ENCODE measurements at places on chromosomes 2 and 18.

- no peak for DNase-seq
Observed at GRCh38 chr2:133360882-133361281, 207.4 kb downstream of the NCKAP5 start.

GRCh38 chr18:74395648-74396154 is 61.4 kb downstream of the DIPK1C start:
- no peak for DNase-seq

DNA sequence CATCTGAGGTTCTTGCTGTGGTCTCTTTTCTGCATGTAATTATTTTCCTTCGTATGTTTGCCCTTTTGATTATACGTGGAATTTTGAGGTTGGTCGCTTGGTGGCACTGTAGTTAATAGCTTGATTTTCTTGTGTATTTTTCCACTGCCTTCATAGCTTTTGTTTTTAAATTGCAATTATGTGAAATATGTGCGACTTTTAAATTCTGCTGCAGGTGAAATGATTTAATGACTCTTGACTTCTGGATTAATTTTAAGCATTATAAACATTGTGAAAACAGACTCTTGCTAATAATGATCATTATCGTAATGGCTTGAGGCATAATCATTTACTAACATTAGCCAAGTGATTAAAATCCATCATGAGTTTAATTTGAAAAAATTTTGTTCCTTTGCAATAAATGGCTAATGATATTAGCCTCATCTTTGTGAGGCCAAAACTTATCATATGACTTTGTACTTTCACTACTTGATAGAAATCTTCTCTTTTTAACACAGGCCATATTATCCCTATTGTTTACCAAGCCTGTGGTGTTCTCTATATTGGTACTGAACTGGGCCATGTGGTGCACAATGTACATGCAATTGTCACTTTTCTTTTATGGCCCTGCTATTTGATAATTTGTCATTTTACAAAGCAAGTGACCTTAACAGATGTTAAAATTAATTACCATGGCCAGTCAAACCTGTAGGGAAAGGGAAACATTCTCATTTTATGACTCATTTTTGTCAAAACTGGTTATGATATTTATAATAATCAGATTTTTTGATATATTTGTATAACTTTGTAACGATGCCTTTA is 62.8 kb upstream of the NEUROD1 start:
- DNase-seq, result peak; percentile 14

DNA sequence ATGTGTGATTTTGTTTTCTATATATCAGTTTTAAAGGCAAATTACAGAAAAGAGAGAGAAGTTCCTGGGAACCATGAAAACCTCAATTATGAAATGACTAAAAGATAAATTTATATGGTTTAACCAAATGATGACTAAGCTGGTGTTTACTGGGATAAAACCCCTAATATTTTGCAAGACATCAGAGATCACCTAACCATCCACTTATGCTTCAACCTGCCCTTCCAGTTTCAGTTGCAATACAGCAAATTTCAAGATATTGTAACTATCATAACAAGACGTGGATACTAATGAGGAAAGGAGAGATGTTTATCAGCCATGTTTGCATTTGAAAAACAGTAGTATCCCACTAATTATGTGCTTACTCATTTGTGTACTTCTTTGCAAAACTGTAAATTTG is 108.2 kb downstream of the GAREM1 start:
- no peak for DNase-seq

GRCh38 chr2:181152701-181153100 is 172.3 kb downstream of the UBE2E3 start:
- no peak for DNase-seq

GRCh38 chr2:58900246-58901027 is 659.3 kb upstream of the FANCL start:
- no peak for DNase-seq

DNA sequence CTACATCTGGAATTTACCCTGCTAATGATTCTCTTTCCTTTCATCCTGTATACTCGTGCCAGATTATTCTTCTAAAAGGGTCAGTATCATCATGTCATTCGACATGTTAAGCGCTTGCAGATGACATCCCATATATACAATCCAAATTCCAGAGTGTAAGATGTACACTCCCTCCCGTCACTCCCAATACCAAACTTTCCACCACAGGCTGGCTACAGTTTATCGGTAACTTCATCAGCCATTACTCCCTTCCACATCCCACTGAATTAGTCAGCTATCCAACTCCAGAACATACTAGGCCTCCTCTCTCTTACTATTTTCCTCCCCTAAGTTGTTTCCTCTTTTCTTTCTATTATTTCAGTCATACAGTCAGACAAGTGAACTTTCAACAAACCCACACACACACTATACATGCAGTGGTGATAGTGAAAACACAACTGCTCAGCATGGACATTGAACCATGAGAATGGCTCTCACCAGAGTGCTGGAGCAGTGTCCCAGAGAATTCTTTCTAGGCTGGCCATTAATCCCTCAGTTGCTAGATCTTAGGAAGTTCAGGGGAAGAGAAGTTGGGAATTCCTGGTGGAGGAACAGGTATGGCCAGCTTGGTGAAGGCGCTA is 10.6 kb upstream of the NMI start:
- DNase-seq, result no peak

GRCh38 chr18:36808681-36809080 is 20.1 kb downstream of the TPGS2 start:
- DNase-seq, result no peak

- DNase-seq, result no peak
Observed at GRCh38 chr2:220334871-220335590, 707.6 kb downstream of the SLC4A3 start.

DNA sequence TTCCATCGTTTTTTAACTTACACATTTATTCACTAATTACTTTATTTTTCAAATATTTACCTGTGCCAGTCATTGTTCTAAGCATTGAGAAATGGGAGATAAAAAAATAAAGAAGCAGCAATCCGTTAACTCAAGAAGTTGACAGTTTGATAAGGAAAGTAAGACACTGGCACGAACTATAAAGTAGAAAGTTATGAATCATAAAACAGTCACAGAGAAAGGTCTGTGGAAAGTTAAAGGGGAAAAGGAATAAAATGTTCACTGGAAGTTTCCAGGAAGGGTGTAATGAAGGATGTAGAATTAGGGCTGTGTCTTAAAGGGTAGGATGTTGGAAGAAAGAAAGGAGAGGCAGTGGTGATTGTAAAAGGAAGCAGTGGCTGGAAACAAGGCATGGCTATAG is 118.9 kb downstream of the RDH14 start:
- DNase-seq, result no peak

- DNase-seq, result no peak
Observed at GRCh38 chr2:235343869-235344268, 150.0 kb upstream of the AGAP1 start.

GRCh38 chr2:178828486-178828881 is 21.3 kb upstream of the TTN start:
- DNase-seq, result no peak

GRCh38 chr2:48914477-48915089 is 159.1 kb upstream of the LHCGR start:
- no peak for DNase-seq

DNA sequence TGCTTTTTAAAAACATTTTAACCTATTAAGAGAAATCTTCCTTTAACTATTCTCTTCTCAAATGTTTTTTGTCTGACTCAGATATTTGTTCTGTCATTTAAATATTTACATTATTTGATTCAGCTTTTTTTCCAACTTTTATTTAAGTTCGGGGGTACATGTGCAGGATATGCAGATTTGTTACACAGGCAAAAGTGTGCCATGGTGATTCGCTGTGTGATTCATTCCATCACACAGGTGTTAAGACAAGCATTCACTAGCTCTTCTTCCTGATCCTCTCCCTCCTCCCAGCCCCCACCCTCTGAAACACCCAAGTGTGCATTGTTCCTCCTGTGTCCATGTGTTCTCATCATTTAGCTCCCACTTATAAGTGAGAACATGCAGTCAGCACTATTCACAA is 19.4 kb downstream of the SP100 start:
- DNase-seq, result no peak

GRCh38 chr18:74353169-74353775 is 37.6 kb downstream of the C18orf63 start:
- peak; percentile 34 for DNase-seq

DNA sequence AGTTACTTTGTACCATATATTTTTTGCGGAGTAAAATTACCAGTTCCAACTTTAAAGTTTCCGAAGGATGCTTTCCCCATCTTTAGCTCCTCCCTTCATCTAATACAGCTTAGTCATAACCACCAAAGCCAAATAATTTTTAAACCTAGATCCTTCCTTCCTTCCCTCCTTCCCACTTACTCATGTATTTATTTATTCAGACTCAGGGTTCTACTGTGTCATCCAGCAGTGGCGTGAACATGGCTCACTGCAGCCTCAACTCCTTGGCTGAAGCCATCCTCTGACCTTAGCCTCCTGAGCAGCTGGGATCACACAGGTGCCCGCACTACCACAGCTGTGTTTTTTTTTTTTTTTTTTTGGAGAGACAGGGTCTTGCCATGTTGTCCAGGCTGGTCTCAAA is 4.4 kb downstream of the LPIN2 start:
- no peak for DNase-seq

GRCh38 chr2:74738586-74738985 is 84.5 kb downstream of the SEMA4F start:
- DNase-seq, result no peak

- DNase-seq, result no peak
Observed at GRCh38 chr2:54176577-54176976, 61.2 kb downstream of the ACYP2 start.

DNA sequence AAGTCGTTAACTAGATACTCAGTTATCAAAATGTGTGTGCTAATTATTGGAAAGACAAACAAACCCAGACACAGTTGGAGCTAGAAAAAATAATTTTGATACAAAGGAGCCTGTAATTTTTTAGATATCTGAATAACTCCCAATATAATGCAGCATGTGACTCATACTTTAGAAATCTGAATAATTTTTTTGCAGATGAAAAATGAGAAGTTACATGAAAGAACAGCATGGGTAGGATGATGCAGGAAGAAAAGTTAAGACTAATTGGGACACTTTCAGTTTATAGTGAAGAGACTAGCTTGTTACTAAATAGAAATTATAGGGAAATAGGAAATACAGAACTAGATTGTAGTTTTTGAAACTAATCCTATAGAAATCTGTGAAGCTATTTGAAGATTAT is 945.8 kb downstream of the CBLN2 start:
- DNase-seq, result no peak

- DNase-seq, result no peak
Observed at GRCh38 chr2:144279165-144279564, 240.8 kb downstream of the ZEB2 start.

DNA sequence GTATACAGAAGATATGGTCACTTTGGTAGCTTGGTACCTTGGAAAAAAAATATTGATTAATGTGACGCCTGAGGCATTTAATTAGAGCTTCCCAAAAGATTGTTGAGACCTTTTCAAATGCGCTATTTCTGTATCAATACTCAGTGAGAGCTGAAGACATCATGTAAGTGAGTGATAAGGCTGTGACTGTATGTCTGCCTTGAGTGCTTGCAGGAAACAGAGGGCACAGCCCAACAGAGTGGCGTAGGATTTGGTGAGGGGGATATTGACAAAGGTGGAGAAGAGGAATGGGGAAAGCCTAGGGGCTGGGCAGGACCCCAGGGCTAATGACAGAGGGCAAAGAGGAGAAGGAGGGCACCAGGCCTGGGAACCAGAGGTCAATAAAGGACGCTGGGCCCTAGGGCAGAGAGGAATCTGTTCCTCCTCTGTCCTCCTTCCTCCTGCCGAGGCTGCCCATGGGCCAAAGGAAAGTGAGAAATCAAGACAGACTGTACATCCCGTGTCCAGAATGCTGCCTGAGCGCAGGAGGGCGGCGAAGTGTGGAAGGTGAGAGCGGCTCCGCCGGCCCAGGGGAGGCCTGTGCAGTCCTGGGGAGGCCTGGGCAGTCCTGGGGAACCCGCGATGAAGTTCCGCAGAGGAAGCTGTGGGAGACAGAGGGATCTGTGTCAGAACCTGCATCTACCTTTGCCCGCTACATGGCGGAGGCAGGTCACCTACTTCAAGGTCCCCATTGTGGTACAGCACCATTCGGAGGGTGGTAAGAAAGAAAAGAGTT is 228.6 kb upstream of the PIEZO2 start:
- no peak for DNase-seq

DNA sequence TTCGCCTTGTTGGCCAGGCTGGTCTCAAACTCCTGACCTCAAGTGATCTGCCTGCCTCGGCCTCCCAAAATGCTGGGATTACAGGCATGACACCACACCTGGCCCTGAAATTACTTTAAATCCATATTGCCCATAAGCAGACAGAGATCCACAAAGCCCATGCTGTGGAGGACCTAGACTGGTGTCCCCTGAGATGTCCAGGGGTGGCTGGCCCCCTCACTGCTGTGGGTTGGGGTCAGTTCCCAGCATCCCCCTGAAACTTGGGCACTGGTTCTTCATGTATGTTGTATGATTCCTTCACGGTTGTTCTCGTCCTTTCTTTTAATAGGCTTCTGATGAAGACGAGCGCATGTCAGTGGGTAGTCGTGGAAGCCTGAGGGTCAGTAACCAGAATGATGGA is 78.1 kb upstream of the RBM44 start:
- no peak for DNase-seq

DNA sequence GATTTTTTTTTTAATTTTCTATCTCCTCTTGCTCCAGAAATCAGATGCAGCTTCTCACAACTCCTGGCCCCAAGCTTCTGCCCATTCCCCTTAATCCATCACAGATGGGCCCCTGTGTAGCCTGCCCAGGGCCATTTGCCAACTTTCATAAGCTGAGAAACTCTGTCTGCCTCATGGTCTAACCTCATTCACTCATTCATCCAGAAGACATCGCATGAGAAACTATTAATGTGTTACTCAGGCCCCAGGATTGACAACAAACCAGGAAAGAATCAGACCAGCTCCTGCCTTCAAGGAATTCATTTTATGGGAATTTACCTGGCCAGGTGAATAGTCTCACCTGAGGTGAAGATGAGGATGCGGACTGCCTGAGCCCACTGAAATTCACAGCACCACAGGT is 35.0 kb downstream of the SLC14A2 start:
- DNase-seq, result no peak

GRCh38 chr2:224999754-225000153 is 42.5 kb downstream of the DOCK10 start:
- no peak for DNase-seq

- DNase-seq, result no peak
Observed at GRCh38 chr2:175950512-175950911, 51.6 kb downstream of the LNPK start.

DNA sequence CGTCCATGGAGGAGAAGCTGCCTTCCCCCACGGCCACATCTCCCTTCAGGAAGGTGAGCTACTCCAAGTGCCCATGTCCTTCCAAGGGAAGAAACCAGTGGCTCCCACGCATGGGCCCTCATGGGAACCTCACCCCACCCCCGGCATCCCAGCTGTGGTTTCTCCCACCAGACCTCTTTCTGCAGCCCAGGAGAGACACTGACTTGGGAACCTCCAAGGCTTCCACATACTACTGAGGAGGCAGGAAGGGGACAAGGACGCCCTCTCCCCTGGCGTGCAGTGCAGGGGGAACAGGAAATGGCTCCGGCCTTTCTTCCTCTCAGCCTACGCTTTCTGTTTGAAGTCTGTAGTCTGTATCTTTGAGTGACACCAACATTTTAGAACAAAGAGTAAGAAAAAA is 104.5 kb upstream of the EPC2 start:
- no peak for DNase-seq

GRCh38 chr18:9792565-9793245 is 84.6 kb downstream of the RAB31 start:
- DNase-seq, result no peak

- no peak for DNase-seq
Observed at GRCh38 chr18:36771245-36771644, 57.6 kb downstream of the TPGS2 start.
